ENCODE measurements at places on chromosomes 7 and 10.

DNA sequence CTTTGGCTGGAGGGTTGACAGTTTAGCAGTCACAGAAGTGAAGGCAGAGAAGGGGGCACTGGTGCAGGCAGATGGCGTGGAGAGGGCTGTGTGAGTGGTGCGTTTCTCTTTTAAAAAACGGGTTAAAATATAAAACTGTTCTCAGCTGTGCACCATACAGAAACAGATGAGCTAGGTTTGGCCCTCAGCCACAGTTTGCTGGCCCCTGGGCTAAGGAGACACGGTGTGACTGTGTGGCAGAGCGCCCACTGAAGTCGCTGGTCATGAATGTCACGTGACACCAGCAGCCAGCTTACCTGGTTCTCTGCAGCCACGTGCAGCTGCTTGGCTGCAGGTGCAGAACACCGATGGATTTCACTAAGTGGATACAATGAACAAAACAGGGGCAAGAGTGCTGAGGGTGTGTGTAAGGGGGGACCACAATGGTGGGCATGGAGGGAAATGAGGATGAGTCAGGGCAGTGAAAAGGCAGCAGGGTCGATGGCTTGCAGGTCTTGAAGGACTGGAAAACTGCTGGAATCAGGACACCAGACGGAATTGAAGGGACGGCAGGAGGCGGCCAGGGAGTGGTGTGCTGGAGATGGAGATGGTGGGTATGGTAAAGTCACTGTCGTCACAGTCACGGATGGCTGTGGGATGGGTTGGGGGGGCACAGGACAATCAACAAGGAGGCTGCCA lies 7.4 kb downstream of the ZNF746 start:
- no peak for DNase-seq

GRCh38 chr7:17139081-17139480 lies 159.4 kb upstream of the AHR start:
- no peak for DNase-seq

DNA sequence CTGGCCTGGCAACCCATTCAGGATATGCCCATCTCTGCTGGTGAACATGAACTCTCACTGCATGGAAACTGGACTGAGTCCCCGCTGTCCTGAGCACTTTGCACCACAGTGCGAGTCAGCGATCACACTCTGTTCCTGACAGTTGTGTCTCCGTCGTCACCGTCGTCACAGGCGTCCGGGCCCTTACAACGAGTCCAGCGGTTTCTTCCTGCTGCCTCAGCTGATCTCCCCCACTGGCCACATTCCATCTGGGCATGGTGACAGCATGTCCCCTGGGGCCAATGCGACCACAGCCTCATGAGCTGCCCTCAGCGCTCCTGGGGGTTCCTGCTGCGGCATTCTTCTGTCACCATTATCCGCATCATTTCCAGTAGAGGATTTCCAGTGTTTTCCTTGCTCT lies 76.8 kb upstream of the KLF6 start:
- DNase-seq = no peak

GRCh38 chr7:36939816-36940215 lies 215.5 kb upstream of the AOAH start:
- no peak for DNase-seq

- DNase-seq = no peak
These were observed 297.5 kb upstream of the ZMIZ1 start for GRCh38 chr10:78771260-78771659.

- DNase-seq = no peak
These were observed 36.1 kb downstream of the LRRN3 start for GRCh38 chr7:111126987-111127386.

Data from muscle of arm (tissue), 14 donors.